Activated T-cell treated with anti-CD3 and anti-CD28 coated beads for 24 hours (primary cell): ENCODE measurements at places on chromosomes 5 and 9.

DNA sequence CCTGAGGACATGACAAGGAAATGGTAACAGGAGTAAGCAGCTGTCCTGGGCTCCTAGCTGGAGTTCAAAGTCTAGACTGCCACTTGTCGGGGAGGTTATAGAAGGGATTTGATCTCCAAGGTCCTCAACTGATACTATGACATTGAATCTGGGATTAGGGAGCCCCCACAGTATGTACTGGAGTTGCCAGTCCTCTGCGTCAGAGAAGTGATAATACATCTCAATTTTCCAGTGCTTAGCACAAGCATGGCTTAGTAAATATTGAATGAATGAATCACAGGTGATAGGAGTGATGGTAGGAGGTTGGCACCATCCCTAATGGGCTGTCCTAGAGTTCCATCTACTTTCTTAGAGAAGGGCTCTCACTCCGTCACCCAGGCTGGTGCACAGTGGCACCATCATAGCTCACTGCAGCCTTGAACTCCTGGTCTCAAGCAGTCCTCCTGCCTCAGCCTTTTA, 6.2 kb upstream of the TPM2 start:
- DNase-seq, result no peak

GRCh38 chr5:136162008-136162407, 29.4 kb downstream of the SMAD5 start:
- DNase-seq, result no peak

- no peak for DNase-seq
These were observed 39.7 kb upstream of the GABRP start for GRCh38 chr5:170743876-170744212.

DNA sequence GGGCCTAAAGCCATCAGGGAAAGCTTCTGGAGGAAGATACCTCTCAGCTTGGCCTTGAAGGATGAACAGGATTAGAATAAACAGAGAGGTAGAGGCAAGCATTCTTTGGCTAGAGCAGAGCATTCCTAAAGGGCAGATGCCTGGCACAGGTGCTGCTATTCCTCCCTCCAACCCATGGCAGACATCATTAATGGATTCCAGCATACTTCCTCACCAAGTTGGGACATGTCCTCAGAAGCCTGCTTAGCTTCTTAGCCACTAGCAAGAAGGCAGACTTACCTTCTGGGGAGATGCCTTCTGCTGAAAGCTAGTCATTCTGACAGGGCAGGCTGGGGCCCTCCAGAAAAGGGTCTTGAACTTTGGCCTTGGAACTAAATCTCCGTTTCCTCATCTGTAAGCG, 122.0 kb downstream of the RGS3 start:
- no peak for DNase-seq

GRCh38 chr9:77909306-77909705, 122.3 kb downstream of the GNAQ start:
- no peak for DNase-seq

GRCh38 chr5:117748336-117748735, 1173.7 kb upstream of the SEMA6A start:
- DNase-seq, result no peak

DNA sequence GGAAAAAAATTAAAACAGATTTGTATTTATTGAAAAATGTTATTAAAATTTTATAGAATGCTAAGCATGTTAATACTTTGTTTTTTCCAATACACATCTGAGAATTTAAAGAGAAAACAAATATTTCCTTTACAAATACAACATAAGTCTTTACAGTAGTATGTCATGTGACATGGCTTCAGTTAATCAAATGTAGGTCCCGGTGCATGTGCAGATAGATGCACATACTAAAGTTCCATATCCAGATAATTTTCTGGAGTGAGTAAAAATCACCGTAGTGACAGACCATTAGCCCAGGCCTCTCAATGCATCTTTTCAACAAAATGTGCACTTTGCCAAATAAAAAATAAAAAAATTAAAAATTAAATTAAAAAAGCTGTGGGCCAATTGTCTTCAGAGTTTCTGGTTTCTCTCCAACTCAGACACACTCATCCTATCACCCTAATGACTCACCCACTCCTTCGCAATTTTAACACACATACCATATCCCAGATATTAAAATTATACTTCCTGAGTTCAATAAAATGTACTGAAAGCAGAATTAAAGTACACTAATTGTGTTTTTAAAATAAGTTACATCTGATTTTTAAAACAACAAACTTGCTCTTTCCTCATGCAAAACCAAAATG, 508.1 kb downstream of the NR2F1-AS1 start:
- no peak for DNase-seq

DNA sequence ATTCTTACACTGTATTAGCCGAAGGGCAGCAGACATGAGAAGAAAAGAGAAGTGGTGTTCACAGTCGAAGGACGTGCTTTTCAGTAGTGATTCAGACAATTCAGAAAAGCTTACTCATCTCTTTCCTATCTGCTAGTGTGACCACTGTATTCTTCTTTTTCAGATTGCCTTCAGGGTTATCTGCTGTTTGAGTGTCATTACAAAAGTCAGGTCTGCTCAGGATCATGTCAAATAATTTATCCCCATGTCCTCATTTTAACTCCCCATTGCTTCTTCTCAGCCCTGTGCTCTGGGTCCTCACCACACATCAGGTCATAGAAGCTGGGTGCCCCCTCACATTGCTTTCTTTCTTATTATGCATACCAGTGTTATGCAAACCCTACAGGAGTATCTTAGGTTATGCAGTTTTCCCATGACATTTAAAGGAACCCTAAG, 394.0 kb downstream of the CETN3 start:
- no peak for DNase-seq

DNA sequence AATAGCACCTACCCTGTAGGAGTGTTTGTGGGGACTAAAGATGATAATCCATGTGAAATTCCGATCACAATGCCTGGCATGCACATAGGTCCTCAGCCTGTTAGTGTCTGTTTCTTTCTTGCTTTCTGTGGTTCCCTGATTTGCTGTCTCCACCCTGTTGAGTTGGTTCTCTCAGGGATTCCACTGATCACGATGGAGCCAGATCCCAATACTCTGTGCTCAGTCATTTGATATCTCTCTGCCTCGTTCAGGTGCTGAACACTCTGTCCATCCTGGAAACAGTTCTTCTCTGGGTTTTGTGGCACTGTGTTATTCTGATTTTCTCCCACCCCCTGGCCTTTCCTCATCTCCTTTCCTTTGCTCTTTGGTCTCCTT, 60.8 kb downstream of the ARHGAP26 start:
- no peak for DNase-seq

GRCh38 chr9:12739014-12739652, 35.7 kb upstream of the LURAP1L start:
- DNase-seq, result no peak

DNA sequence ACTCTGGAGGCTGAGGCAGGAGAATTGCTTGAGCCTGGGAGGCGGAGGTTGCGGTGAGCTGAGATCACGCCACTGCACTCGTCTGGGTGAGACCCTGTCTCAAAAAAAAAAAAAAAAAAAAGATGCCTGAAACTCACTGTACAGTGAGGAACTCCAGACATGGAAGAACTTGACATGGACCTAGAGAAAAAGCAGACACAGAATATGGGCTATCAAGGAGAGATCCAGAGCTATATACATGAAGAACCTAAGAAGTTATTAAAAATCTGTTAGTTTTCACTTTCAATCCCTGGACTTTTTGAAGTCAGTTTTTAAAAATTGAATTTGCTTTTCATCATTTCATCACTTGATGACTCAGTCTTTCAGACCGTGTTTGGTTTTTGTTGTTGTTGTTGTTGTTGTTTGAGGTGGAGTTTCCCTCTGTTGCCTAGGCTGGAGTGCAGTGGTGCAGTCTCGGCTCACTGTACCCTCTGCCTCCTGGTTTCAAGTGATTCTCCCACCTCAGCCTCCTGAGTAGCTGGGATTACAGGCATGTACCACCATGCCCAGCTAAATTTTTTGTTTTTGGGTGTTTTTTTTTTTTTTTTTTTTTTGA, 20.3 kb downstream of the PAIP2 start:
- no peak for DNase-seq

DNA sequence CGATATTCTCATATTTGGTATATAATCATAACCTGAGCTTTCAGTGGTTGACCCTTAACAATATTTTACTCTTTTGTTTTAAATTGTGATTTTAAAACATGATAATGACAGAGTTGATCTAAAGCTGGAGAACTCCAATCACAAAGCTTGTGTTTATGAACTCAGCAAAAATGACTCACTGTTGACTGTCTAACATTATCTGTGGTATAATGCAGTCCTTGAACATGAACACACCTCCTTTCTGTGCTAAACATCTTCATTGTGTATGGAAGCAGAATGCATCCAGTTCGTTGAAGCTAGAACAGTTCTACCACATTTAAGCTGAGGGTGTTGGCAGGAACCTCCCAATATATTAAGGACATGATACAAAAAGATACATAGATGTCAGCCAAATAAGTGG, 1030.2 kb upstream of the SEMA6A start:
- DNase-seq, result no peak

DNA sequence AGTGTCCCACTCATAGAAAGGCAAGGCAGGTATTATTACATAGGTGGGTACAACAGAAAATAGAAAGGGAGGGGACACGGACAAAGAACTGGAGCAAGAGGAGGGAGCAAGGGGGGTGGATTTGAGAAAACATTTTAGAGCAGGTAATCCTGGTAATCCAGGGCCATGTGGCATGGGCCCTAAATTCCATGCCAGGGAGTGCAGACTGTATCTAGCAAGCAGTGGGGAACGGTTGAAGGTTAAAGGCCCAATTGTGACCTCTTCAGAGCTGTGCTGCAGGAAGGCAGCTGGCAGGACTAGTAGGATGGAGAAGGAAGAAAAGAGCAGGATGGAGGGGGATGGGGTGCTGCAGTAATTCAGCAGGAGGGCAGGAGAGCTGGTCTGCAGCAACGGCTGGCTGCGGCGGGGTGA, 75.2 kb downstream of the PDE6A start:
- no peak for DNase-seq

DNA sequence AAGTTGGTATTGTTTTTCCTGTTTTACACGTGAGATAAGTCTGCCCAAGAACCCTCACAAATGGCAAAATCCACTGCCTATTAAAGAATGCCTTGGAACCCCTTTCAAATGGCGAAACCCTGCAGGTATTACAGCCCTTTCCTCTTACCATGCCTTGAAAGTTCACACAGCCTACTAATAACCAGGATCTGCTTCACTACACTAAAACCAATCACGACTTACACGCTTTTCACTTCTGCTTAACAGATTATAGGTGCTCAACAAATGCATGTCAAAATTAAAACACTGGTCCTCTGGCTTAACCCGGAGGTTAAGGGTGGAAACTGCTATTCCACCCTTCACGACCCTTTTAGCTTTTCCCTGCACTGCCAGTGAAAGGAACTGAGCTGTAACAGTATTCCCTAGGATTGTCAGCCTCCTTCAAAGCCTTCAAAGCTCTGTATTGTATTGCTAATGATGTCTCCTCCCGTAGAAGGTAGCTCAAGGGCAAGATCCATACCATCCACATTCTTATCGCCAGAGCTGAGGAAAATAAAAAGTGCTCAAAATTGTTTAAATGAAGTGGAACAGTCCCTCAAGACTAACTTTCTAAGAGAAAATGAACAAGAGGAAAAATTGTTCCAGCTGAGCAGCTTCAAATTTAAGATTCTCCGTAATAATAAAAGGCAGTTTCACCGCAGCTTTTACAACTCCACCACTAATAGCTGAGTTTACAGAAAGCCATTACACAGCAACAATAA, 997 bp downstream of the AUH start:
- DNase-seq, result no peak

- DNase-seq, result no peak
These were observed 17.4 kb downstream of the MARCHF3 start for GRCh38 chr5:127012916-127013315.

GRCh38 chr5:175711472-175712312, 53.8 kb downstream of the HRH2 start:
- DNase-seq, result no peak

DNA sequence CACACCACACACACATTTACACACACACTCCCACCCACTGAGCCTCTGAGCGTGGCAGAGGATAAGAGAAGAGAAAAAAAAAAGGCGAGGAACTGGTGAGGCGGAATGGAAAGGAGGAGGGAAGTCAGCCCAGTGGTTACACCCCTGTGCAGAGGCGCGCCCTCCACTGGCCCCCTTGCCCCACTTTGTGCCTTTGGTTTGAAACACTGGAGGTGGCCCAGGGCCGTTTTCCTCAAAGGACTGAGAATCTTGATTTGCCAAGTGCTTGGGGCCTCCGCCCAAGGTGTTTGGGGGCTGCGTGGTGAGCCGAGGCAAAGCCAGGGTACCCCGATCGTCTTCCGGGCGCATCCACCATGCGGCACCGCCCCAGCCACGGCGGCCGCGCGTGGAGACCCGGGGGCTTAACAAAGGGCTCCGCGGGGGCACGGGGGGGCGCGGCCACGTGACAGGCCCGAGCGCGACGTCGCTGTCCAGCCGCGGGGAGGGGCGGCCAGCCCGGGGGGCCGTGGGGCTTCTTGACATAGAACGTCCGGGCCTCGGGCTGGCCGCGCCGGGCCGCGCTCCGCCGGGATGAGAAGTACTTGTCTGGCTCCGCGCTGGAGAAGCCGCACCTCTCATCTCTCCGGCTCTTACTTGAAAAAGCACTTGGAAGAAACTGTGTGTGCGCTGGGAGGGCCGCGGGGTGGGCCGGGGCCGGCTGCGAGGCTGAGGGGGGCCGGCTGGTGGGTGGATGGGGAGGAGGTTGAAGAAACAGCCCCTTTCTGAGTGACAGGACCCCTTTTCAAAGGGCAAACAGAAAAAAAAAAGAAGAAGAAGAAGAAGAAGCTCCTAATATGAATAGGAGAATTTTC, 21.0 kb downstream of the NR2F1 start:
- no peak for DNase-seq

DNA sequence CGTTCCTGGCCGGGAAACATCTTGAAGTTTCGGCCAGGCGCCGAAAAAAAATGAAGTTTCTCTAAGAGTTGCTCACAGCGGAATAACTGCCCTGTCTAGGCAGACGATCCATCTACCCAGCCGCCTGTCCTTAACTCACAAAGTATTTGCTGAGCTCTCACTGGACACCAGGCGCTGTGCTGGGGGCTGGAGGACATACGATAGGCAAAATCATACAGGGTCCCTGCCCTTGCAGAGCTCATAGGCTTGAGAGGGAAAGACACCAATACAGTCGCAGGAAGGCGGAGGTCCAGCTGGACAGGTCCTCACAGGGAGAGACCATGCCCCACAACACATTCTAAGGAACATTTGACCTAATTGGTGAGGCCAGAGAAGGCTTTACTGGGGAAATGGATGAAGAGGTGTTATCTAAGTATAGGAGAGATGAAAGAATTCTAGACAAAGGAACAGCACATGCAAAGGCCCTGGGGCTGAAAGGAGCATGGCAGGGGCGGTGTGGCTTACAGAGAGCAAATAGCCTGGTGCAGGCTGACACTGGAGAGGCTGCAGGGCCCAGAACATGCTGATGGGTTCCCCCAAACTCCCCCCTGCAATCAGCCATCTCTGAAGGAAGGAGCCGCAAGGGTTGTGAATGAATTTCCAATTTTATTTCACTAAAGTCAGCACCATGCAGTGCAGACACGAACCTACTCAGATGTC, 2.0 kb upstream of the MXD3 start:
- DNase-seq, result no peak
